Central memory CD8-positive, alpha-beta T cell (primary cell): ENCODE measurements at places on chromosomes 3 and 15.

- DNase-seq = no peak
Observed at GRCh38 chr3:123750209-123750608, 133.9 kb downstream of the MYLK start.

GRCh38 chr3:185151964-185152409, 873 bp downstream of the C3orf70 start:
- no peak for DNase-seq

DNA sequence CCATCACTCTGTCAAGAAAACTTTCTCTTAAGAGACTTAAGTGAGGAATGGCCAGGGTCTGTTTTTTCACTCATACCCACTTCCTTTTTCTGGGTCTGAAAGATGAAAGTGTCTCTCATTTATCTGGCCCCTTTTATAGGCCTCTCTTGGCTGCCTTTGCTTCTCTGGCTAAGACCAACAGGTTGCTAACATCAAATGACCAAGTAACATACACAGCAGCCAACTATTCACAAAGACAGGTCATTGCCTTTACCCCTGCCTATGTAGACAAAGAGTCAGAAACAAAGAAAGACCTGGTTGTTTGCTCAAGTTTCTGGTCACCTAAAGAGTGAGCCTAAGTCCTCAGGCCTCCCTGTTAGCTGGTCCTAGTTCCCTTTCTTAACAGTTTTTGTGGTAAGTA, 24.0 kb upstream of the CSTA start:
- DNase-seq = no peak

- no peak for DNase-seq
Observed at GRCh38 chr3:64765947-64766346, 78.1 kb upstream of the ADAMTS9 start.

DNA sequence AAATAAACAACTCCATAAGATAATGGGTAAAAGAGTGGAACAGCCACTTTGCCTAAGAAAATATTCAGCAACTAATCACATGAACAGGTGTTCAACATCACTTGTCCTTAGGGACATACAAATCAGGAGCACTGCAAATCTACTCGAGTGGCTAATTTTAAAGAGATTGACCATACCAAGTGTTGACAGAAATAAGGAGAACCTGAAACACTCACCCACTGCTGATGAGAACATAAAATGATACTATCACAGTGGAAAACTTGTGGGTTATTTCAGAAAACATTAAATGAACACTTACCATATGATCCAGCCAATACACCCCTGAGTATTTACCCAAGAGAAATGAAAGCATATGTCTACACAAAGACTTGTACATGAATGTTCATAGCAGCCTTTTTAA, 70.5 kb downstream of the GABRB3 start:
- no peak for DNase-seq
